ENCODE measurements at places on chromosomes 16 and 17. TPM values are rescaled to one million over a fixed set of nuclear protein-coding genes. Genes with fewer than 3 reads are reported as not detected.
A peak's percentile ranks its signal among the peaks of the same experiment; 100 is the strongest.

- no peak overlapping the region for H3K4me3 ChIP-seq
- H3K27ac ChIP-seq = peak overlapping the region; percentile 99
- no peaks in the 10 kb centered on the region for H3K27me3 ChIP-seq
- no peak for ATAC-seq
Observed at GRCh38 chr17:1480747-1481465, 11.6 kb downstream of the MYO1C start.

GRCh38 chr17:12053552-12053951 is 32.9 kb downstream of the MAP2K4 start:
- no peak for ATAC-seq
- no peak overlapping the region for H3K4me3 ChIP-seq
- no peaks in the 10 kb centered on the region for H3K36me3 ChIP-seq
- peaks cover 9% of the 10 kb centered on the region for H3K4me1 ChIP-seq
- no peak overlapping the region for H3K27ac ChIP-seq
- H3K27me3 ChIP-seq = no peaks in the 10 kb centered on the region

EVI2A gene
- total RNA-seq = 1.6 TPM

- H3K27ac ChIP-seq = no peak overlapping the region
- H3K4me3 ChIP-seq = no peak overlapping the region
- H3K4me1 ChIP-seq = peaks cover 6% of the 10 kb centered on the region
- H3K27me3 ChIP-seq = no peaks in the 10 kb centered on the region
- no peak for ATAC-seq
Observed at GRCh38 chr16:86026916-86027315, 128.0 kb downstream of the IRF8 start.

DNA sequence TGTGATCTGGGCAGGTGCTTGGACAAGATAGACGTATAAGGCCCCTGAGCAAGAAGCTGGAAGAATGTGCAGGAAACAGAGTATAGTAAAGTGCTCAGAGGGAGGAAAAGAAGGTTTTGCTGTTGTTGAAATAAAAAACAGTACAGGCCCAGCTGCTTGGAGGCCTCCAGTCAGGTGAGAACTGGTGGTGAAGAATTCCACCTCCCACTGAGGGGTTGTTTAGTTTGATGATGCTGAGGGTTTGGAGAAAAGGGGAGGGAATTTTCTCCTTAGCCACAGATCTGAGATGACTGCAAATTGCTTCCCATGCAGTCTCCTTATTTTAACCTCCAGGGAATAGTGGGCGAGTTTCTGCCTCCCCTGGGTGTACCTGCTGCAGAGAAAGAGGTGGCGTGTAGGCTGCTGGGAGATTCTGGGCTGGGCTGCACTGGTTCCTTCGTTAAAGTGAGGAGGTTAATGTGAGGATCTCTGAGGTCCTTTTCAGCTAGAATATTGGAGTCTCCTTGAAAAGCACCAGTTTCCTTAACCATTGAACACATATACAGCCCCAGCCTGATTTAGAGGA is 25.8 kb downstream of the SMPD3 start:
- H3K27ac ChIP-seq = no peak overlapping the region
- H3K27me3 ChIP-seq = no peaks in the 10 kb centered on the region
- H3K4me3 ChIP-seq = no peak overlapping the region

SLC16A6 gene
- 0.67 TPM for total RNA-seq

DNA sequence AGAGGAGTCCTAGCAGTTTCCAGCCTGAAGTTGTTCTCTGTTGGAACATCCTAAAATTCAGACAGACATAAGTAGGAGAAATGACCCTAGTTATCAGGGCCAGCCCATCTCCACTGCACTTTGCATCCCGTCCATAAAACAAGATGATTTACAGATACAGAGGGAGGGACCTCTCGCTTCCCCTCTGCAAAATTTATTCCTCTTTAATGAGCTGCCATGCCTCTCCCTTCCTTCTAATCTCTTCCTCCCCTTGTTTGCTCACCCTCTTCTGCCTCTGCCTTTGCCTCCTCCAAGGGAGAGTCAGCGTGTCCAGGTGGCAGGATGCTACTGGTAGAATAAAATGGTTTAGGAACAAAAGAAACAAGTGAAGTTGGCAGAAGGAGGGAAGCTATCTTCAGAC is 351.3 kb downstream of the SOX9 start:
- H3K27me3 ChIP-seq = peaks cover 16% of the 10 kb centered on the region
- H3K4me1 ChIP-seq = no peaks in the 10 kb centered on the region
- H3K36me3 ChIP-seq = no peaks in the 10 kb centered on the region

GRCh38 chr16:70159355-70160348 is 13.9 kb upstream of the CLEC18C start:
- no peak overlapping the region for H3K27ac ChIP-seq
- H3K27me3 ChIP-seq = no peaks in the 10 kb centered on the region
- no peak overlapping the region for H3K4me3 ChIP-seq

All from gastroesophageal sphincter (tissue), 4 donors.